Cortex of kidney (tissue), 1 donor: ENCODE measurements at places on chromosomes 12 and 14.

- no peak for DNase-seq
Observed at GRCh38 chr14:102805371-102805891, 28.2 kb downstream of the TRAF3 start.

DNA sequence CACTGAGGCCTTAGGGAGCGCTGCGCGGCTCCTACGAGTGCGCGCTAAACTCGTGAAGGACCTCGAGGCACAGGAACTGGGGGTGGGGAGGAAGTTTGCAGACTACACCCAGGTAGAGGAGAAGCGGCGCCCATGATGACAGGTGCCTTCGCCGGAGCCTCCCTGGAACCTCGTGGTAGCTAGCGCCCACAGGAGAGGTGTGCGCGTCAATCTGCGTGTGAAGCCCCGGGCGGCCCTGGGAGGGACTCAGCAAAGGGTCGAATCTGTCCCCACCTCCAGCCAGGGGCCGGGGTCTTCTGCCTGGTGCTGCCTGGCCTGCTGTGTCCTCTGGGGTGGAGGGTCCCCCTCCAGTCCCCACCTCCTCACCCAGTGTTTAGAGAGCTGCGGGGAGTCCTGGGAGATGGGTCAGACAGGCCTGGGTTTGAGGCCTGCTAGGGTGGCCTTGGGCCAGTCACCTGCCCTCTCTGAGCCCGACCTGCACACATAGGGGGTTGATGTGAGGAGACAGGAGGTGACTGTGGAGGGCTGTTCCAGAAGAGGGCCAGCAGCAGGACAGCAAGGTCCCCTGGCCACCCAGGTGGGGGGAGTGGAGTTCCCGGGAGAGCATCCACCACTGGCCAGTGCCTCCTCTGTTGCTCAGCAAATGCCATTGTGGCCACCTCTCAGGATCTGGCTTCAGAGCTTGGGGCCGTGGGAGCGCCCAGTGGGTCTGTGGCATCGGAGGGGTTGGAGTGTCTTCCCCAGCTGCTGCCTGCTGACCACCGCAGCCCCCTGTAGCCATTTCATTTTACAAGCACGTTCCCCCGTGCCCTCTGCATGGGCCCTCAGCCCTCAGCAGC is 20.2 kb upstream of the KIF26A start:
- no peak for DNase-seq

DNA sequence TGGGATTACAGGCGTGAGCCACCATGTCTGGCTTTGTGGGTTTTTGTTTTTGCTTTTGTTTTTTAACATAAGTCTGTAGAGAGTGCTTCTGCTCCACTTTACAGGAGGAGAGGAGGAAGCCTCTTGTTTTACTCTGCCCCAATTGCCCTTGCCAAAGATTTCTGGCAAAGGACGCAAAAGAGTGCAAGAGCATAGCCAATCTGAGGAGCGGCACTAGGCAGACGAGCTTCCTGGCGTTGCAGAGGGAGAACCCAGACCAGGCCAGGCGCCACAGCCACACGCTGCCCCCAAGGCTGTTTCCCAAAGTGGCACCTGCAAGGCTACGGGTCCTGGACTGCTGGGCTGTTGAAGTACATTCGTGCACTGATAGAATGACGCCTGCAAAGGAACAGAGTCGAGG is 96.2 kb downstream of the BBS10 start:
- no peak for DNase-seq

DNA sequence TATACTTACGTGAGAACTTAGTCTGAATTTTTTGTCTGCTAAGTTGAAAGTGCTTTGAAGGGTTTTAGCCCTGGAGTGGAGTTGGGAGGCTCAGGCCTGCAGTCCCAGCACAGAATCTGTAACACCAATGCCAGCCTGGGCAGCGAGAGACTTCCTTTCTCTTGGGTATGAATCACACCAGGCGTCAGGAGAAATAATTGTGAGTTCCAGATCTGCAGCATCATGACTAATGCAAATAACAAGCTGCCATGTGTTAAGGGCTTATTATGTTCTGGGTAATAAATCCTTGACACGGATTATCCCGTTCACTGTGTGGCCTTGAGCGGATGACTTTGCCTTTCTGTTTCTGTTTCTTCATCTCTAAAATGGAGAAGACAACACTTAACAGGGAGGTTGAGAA is 70.6 kb downstream of the B4GALNT3 start:
- no peak for DNase-seq

DNA sequence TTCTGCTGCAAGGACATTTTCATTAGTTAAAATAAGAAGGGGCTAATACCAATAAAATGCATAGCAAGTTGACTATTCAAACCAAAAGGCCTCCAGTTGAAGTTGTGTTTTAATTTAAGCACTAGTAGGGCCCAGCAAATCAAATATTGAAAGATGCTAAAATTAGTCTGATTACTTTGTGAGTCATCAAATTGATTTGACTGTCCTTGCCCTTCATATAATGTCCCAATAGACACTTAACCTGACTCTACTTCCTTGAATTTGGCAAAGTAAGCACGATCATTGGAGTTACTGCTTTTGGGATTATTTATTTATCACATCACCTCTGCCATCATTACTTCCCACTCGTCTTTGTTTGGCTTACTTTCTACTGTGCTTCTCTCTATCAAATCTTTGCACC is 798.5 kb downstream of the DIO2 start:
- DNase-seq: no peak

DNA sequence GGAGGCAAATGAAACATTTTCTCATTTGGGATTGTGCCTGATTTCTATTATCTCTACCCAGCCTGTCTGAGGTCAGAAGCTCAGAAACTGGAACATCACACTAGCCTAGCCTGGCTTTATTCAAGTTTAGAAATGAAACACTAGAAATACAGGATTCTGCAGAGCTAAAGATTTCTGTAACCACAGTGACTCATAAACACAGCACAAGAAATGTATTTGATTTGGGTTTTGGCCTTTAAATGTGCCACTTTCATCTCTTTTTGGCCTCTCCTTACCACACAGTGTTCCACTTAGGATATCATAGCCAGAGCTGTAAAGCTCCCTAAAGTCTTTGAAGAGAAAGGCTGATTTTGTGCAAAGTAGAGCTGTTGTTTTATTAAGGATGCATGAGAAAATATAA is 307.5 kb downstream of the EMP1 start:
- no peak for DNase-seq

DNA sequence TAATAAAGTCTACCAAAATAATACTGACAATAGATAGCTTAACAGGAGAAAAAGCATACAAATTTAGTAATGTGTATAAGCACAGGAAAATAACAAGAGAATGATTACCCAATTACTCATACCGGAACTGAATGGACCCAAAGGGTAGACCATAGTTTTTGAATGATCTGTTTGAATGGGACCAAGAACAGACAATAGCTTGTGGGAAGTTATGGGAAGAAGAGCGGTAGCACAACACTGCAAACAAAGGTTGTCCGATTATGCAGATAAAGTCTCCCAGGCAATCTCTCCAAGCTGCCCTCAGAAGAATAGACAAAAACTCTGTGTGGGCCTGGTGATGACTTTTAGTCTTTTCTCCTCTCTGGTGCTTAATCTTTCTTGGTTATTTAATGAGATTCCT is 96.6 kb upstream of the NEDD1 start:
- no peak for DNase-seq

DNA sequence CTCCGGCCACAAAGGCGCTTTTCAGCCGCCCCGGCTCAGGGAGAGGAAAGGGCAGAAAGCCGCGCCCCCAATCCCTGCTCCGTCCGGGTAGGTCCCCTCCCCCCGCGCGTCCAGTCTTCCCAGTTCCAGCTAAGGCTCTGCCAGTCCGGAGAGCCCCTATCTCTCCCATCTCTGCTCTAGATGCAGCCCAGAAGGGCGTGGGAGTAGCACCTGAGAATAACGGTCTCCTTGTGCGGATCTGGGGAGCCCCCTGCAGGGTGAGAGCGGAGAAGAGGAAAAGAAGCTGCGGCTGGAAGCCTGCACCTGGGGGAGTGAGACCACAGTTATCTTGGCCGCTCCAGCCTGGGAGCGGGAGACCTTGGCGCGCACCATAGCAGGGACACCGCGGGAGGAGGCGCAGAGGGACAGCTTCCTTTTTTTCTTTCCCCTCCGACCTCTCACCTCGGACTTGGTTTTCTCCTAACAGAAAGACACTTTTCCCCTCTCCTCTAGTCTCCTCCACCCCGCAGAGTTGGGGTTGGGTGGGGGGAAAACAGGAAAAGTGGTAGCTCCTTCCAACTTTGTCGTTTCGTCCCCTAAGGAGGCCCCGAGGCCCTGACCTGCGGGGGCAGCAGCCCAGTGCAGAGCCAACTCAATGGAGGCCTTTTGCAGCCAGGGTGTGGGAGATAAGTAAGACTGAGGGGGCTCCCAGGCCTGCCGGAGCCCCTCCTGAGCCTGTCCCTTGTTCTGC is 2.4 kb downstream of the DHH start:
- DNase-seq: no peak

DNA sequence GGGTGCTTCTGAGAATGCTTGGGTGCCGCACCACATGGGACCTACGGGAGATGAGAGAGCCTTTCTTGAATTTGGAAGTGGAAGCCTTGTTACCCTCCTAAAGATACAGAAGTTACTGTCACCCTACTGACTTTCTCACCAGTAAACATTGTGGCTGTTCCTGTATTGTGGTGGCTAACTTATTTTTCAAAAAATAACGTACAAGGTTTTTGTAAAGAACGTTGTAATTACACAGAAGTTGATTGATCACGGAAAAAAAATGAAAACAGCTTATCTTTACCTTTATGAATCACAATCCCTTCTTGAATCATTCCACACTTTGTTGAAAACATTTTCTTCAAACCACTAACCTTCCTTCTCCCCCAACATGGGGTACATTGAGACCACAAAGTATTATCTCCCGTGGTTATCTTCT is 22.0 kb upstream of the PPFIBP1 start:
- no peak for DNase-seq

DNA sequence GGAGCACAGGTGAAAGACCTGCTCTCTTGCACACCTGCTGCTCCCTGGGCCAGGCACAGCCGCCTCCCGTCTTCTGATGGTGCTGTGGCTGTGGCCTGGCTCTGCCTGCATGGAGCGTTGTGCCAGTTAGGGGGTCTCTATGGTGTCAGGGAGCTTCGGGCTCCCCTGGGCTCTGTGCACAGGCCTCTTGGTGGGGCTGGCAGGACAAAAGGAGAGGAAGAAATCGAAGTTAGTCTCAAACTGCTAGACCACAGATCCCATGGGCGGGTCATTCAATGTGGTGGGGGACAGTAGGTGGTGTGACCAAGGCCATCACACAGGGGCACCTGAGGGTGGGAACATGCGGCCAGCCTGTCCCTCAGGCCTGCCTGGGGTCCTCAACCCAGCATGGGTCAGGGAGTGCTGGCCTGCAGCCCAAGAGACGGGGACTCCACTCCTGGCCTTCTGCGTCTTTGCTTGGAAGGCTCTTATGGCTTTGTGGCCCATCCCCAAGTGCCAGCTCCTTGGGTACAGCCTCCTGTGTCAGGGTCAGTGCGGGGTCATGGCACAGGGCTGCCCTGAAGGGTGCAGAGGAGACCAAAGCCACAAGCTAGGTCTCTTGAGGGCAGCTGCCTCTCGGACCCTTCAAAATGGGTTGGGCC is 84.1 kb downstream of the KIF26A start:
- no peak for DNase-seq

GRCh38 chr12:54628186-54628846 is 6.4 kb downstream of the LACRT start:
- no peak for DNase-seq

GRCh38 chr12:94704452-94705306 is 54.3 kb upstream of the TMCC3 start:
- no peak for DNase-seq

DNA sequence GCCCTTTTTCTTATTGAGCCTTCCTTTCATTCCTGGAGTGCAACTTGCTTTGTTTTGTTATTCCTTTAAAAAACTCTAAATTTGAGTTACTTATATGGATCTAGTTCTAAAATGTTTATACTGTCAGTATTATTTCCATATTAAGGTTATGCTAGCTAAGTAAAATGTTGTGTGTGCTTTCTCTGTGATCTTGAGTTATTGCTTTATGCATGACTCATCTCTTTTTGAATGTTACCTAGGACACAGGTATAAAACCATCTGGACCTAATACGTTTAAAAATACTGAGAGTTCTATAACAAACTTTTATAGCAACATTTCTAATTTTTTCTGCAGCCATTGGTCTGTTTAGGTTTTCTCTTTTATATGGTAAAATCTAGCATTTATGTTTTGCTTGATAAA is 132.8 kb upstream of the LGR5 start:
- DNase-seq: no peak

GRCh38 chr12:84822525-84822924 is 90.1 kb downstream of the SLC6A15 start:
- no peak for DNase-seq

DNA sequence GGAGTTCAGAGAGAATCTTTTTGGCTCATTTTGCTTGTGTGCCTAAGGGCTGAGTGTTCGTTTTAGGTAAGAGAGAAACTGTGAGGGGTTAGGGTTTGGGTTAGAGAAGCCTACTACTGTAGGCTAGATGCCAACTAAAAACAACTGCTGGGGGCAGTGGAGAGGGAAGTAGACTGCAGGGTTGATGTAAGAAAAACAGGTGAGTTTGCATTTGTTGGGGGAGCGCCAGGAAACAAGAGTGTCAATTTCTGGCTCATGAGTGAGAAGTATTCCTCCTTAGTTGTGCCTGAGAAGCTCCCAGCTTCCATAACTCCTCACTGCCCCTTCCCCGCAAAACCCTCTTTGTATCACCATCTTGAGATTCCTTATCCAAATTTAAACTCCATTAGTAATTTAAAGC is 92.3 kb downstream of the DERA start:
- DNase-seq: no peak

DNA sequence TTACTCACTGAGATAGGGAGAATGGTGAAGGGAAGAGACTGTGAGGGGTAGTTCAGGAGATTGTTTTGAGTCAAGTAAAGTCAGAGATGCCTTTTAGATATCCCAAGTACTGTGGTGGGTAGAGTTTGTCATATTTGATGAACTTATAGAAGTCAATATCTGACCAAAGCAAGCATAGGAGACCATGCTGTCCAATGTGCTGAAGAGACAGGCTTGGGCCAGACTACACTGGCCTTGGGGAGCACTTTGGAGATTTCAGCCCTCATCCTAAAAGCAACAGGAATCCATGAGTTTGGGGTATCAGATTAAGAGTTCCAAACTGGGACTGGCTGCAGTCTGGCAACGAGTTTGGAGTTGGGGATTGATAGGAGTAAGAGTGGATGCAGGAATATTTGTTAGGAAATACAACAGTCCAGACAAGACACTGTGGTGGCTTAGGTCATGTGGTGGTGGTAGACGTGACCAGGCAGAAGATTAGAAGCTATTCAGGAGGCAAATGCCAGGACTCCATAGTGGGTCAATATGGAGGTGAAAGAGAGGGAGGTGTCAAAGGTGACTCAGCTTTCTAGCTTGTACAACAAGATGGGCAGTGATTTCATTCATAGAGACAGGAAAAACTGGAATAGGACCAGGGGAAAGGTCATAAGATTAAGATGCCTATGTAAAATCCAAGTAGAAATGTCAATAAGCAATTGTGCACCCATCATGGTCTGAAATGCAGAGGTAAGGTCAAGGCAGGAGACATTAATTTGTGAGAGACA is 81.9 kb downstream of the FAR2 start:
- no peak for DNase-seq

- DNase-seq: no peak
Observed at GRCh38 chr14:71475916-71476315, 456.3 kb upstream of the RGS6 start.

- DNase-seq: no peak
Observed at GRCh38 chr14:89473989-89474388, 57.0 kb upstream of the FOXN3 start.

GRCh38 chr12:120254809-120255208 is 10.7 kb downstream of the PXN start:
- DNase-seq: no peak
